ENCODE measurements at places on chromosomes 5 and 9. TPM values are rescaled to one million over a fixed set of nuclear protein-coding genes. Genes with fewer than 3 reads are reported as not detected.
A peak's percentile ranks its signal among the peaks of the same experiment; 100 is the strongest.

PDLIM4 gene
- polyA plus RNA-seq, result not detected

PGM5 gene
- not detected for polyA plus RNA-seq

SMIM27 gene
- polyA plus RNA-seq, result 41.3 TPM

FBN2 gene
- 0.07 TPM for polyA plus RNA-seq

GRXCR2 gene
- polyA plus RNA-seq, result not detected

UIMC1 gene
- 17.5 TPM for polyA plus RNA-seq

NMUR2 gene
- not detected for polyA plus RNA-seq

- no peak overlapping the region for H3K27ac ChIP-seq
- no peaks in the 10 kb centered on the region for H3K27me3 ChIP-seq
- H3K4me1 ChIP-seq, result no peaks in the 10 kb centered on the region
- DNase-seq, result no peak
These were observed 18.4 kb downstream of the UBE2QL1 start for GRCh38 chr5:6466975-6467567.

- H3K27ac ChIP-seq, result no peak overlapping the region
- no peaks in the 10 kb centered on the region for H3K36me3 ChIP-seq
- no peak for DNase-seq
- H3K4me3 ChIP-seq, result no peak overlapping the region
- H3K27me3 ChIP-seq, result no peaks in the 10 kb centered on the region
- no peaks in the 10 kb centered on the region for H3K4me1 ChIP-seq
These were observed 8.1 kb downstream of the CDKN2A start for GRCh38 chr9:21985964-21986667.

DNA sequence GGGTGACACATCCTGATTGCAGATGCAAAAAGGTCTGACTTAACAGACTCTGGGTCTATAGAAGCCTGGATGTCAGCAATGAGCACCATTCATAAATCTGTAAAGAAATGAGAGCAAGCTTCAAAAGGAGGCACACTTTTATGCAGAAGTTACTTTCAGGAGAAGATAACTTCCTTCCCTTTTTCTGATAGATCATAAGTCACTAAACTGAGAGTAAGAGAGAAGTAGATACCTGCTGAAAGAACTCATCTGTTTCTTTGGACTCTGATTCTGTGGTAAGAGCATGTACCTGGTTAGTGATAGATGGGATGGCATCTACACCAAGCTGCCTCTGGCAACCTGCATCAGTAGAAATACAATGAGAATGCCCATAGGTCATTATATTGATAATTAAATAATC, 525.6 kb downstream of the CETN3 start:
- DNase-seq, result no peak
- no peaks in the 10 kb centered on the region for H3K27me3 ChIP-seq
- no peaks in the 10 kb centered on the region for H3K36me3 ChIP-seq
- H3K4me1 ChIP-seq, result no peaks in the 10 kb centered on the region

- H3K36me3 ChIP-seq, result no peaks in the 10 kb centered on the region
- no peaks in the 10 kb centered on the region for H3K27me3 ChIP-seq
- H3K4me3 ChIP-seq, result no peak overlapping the region
- no peak overlapping the region for H3K27ac ChIP-seq
- no peak for DNase-seq
These were observed 161.9 kb downstream of the ALDH1A1 start for GRCh38 chr9:72790989-72791388.

GRCh38 chr9:77839459-77840140, 191.5 kb upstream of the GNA14 start:
- no peaks in the 10 kb centered on the region for H3K36me3 ChIP-seq
- no peak overlapping the region for H3K4me3 ChIP-seq
- H3K27ac ChIP-seq, result no peak overlapping the region
- no peaks in the 10 kb centered on the region for H3K4me1 ChIP-seq

DNA sequence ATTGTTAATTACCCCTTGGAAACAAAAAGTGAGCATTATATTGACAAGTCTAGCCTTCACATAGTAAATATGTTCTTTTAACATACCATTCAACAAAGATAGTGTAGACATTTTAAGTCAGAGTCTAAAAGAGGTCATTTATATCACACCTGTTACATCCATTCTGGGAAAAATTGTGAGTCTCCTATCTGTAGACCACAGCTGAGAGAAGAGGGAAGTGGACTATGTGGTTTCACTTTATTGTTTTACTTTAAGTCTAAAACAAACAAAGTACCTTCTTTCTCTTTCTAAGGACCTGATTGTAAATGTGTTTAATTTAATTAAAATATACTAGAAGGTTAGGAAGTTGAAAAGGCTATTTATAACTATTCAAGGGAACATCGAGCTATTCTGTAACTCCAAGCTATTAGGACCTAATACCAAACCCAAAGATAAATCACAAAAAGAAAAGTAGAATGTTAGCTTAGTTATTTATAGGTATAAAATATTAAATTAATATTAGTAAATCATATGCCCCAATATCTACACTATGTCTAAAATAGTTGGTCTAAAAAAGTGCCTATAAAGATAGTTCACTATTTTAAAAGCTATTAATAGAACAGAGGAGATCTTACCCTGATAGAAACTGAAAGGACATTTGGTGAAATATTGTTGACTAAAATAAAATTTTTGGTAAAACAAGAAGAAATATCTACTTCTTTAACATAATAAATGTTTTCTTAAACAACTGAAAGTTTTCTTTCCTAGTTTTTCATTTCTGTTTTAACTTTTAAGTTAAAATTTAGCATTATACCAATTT, 134.9 kb downstream of the TMEM167A start:
- no peaks in the 10 kb centered on the region for H3K36me3 ChIP-seq
- DNase-seq, result no peak
- no peaks in the 10 kb centered on the region for H3K4me1 ChIP-seq
- no peak overlapping the region for H3K27ac ChIP-seq

DNA sequence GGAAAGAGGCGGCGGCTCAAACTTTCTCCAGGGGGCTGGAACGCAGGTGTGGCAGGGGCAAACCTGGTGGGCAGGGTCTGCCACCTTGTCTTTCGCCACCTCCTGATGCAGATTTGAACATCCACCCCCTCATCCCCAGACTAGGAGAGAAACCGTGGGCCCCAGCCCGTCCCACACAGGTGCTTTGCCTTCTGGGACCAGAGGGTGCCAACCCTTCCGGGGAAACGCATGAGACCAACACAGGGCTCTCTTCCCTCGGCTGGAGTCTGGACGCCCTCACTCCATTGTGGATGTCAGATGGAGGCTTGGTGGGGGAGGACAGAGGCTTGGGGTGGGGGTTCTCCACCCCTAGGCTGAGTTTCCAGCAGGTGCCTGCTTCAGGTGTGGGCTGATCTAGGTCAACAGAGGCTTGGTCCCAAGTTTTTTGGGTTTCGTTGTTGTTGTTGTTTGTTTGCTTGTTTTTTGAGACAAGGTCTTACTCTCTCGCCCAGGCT, 9.5 kb downstream of the C9orf50 start:
- H3K27ac ChIP-seq, result no peak overlapping the region
- H3K4me1 ChIP-seq, result peaks cover 21% of the 10 kb centered on the region
- no peak for DNase-seq

DNA sequence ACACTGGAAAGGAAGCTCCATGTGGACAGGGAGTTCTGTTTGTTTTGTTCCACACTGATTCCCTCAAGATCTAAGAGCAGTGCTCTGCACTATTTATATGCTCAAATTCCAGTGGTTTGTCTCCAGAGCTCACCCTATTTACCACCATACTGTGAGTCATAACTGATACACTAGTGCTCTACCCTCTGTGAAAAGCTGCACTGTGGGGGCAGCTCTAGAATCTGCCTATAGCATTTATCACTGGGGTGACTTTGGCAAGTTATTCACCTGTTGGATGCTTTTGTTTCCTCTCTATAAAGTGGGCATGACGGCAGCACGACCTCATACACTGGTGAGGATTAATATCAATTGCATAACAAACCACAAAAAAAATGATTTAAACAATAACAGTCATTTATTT, 307.8 kb downstream of the NR2F1-AS1 start:
- H3K4me3 ChIP-seq, result no peak overlapping the region
- no peaks in the 10 kb centered on the region for H3K4me1 ChIP-seq
- no peaks in the 10 kb centered on the region for H3K36me3 ChIP-seq
- no peak for DNase-seq
- no peak overlapping the region for H3K27ac ChIP-seq
- H3K27me3 ChIP-seq, result no peaks in the 10 kb centered on the region

- no peak overlapping the region for H3K27ac ChIP-seq
- H3K27me3 ChIP-seq, result no peaks in the 10 kb centered on the region
- H3K36me3 ChIP-seq, result no peaks in the 10 kb centered on the region
- no peaks in the 10 kb centered on the region for H3K4me1 ChIP-seq
These were observed 252.7 kb upstream of the IL12B start for GRCh38 chr5:159582756-159583541.

DNA sequence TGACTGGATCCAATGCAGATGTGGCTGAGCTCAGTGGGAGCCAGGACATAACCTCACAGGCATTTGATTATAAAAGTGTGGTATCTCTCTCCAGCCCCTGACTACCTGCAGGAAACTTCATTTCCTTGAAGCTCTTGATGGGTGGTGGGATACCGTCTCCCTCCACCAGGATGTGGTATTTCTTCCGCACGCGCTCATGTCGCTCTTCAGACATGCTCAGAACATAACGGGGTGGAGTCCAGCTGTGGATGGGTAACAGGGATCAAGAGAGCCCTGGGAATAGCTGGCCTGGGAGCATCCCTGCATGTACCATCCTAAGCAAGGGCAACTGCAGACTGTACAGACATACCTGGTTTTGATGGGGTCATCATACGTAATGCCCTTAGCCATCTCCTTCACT, 1.2 kb downstream of the DDX41 start:
- peaks cover 17% of the 10 kb centered on the region for H3K4me1 ChIP-seq
- no peaks in the 10 kb centered on the region for H3K27me3 ChIP-seq
- H3K36me3 ChIP-seq, result no peaks in the 10 kb centered on the region
- H3K4me3 ChIP-seq, result peak overlapping the region; percentile 76
- peak overlapping the region; percentile 79 for H3K27ac ChIP-seq

DNA sequence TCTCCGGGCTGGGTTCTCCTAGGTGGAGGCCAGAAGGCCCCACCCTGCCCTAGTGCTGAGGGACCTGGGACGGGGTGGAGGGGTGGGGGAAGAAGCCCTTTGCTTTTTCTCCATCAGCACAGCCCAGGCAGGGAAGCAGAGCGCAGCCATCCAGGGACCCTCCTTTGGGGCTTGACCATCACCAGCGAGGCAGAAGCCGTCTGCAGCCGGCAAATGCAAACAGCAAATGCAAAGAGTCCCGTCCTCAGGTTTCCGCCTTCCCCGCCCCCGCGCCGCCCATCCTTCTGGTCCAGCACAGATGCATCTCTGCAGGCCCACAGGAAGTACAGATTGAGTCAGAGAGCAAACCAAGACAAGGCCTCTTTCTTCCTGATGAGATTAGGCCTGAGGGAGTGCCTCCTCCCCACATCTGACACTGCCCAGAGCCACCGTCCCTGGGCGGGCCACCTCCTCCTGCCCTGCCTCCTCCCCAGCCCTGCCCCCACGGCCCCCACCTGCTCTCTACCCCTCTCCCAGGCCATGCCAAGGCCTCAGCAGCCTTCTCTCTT, 23.4 kb downstream of the CORO2A start:
- H3K27me3 ChIP-seq, result no peaks in the 10 kb centered on the region
- no peak for DNase-seq
- no peak overlapping the region for H3K4me3 ChIP-seq
- peaks cover 24% of the 10 kb centered on the region for H3K4me1 ChIP-seq

DNA sequence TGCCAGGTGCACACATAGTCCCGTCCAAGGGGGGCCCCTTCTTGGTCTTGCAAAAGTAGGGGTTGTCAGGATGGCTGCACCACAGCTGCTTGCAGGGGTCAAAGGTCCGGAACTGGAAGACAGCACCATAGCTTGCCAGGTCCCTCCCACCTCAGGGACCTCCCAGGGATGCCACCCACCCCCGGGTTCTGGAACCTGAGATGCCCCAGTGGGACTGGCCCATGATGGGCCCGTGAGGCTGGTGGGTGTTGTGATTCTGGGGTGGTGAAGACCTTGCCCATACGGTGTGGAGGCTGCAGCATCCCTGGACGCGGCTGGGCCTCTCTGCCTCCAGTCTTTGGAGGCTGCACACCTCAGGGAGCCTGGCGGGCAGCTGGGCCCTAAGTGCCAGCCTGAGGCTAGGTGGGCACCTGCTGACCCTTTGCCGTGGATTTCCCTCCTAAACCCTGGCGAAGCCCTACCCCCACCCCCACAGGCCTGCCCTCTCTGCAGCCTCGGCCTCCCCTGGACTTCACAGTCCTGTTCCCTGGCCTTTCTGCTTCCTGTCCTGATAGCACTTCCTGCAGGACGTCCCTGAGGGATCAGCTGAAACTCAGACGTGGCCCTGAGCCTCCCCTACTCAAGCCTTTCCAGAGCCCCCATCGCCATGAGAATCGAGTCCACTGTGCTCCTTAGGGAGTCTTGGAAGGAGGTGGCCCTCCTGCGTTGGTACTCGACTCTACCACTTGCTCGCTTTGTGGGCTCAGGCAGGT, 92.1 kb downstream of the ZNF354C start:
- no peaks in the 10 kb centered on the region for H3K36me3 ChIP-seq
- no peaks in the 10 kb centered on the region for H3K4me1 ChIP-seq
- no peaks in the 10 kb centered on the region for H3K27me3 ChIP-seq
- H3K4me3 ChIP-seq, result no peak overlapping the region
- H3K27ac ChIP-seq, result no peak overlapping the region
- DNase-seq, result no peak

DNA sequence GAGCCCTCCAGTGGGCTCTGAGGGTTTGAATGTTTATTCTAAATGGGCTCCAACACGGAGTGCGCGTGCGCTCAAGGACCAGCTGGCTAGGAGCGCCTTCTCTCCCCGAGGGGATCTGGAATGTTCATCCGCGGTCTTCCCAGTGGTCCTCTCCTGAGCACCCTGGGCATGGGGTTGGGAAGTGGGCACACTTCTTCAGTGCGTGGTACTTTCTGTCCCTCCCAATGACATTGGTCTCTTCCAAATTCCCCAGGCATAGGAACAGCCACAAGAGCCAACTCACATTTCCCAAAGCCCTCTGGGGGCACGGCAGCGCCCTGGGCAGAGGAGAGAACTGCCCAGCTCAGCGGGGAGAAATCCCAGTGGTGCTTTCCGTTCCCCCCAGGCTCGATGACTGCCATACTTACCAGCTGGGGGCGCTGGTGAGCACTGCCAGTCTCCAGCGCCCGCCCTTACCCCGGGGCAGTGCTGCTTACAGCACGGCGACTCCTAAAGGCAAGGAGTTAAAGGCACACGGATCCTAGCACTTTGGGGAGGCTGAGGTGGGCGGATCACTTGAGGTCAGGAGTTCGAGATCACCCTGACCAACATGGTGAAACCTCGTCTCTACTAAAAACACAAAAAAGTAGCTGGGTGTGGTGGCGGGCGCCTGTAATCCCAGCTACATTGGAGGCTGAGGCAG, 29.9 kb upstream of the OBP2B start:
- DNase-seq, result peak; percentile 64
- peak overlapping the region; percentile 41 for H3K4me3 ChIP-seq
- no peaks in the 10 kb centered on the region for H3K4me1 ChIP-seq
- H3K27ac ChIP-seq, result no peak overlapping the region

DNA sequence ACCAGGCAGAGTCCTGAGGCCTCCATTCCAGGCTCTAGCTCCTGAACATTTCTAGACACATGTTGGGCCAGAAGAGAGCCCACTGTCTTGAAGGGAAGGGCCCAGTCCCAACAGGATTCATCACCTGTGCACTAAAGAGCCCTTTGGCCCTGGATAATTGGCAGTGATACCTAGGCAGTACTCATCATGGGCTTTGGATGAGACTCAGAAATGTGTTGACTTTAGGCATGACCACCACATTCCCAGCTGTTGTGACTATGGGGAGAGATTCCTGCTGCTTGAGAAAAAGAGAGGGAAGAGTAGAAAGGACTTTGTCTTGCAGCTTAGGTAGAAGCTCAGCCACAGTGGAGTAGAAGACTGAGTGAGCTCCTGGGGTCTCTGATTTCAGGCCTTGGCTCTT, 138.4 kb upstream of the DAPK1 start:
- no peak for DNase-seq
- H3K36me3 ChIP-seq, result no peaks in the 10 kb centered on the region
- H3K27ac ChIP-seq, result no peak overlapping the region
- no peaks in the 10 kb centered on the region for H3K27me3 ChIP-seq

GRCh38 chr5:76732405-76733048, 16.6 kb downstream of the F2R start:
- H3K27me3 ChIP-seq, result no peaks in the 10 kb centered on the region
- no peak overlapping the region for H3K27ac ChIP-seq
- peaks cover 47% of the 10 kb centered on the region for H3K4me1 ChIP-seq
- no peaks in the 10 kb centered on the region for H3K36me3 ChIP-seq
- no peak for DNase-seq
